ENCODE measurements at places on chromosomes 2 and 18. TPM values are rescaled to one million over a fixed set of nuclear protein-coding genes. Genes with fewer than 3 reads are reported as not detected.

The FOXI3 gene
- not detected for polyA plus RNA-seq

DNA sequence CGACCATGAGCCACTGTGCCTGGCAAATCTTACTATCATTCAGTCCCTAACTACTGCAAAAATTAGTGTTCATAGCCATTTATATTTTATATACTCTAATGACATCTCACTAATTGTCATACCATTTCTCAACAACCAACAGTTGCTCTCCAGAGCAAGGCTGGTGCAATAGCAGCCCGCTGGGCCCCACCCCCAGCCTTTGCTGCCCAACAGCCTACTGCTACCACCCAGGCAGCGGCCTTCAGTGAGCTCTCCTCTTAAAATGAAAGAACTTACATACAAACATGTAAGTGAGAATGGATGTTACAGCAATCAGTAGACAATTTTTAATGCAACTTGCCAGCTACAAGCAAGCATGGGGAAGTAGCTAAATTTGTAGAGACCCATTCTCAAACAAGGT is 90.5 kb downstream of the HNRNPLL start:
- no peak for DNase-seq

The GPR45 gene
- not detected for polyA plus RNA-seq

- no peak for DNase-seq
Measured at GRCh38 chr2:180196419-180196977, 189.4 kb upstream of the CWC22 start.

The AQP12B gene
- not detected for polyA plus RNA-seq

DNA sequence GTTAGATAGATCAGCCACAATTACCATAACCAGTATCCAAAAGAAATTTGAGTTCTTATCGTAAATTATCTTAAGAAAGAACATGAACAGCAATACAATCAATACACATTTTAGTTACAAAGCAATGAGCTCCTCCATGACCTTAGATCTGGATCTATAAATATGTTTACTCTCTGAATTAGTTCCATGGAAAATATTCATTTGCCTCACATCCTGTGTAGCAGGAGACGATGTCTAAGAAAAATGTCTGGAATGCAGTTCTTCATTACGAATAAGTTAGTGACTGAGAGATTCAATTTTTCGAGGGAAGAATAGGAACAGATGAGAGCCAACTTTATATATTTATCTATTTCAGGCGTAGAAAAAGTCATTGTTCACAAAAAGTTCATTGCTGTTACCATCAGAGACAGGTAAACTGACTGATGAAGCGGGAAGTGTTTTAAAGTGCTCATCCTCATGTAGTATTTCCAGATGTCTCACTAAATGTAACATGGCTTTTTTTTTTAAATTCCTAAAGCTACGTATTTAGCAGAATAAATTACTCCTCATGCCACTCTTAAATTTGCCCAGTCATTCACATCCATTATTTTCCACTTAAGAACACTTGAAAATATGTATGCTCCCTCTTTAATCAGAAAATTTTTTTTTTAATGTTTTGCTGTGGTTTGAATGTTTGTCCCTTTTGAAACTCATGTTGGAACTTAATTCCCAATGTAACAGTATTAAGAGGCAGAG is 106.5 kb upstream of the SCN1A start:
- DNase-seq: no peak

The TNFRSF11A gene
- 2.6 TPM for polyA plus RNA-seq

DNA sequence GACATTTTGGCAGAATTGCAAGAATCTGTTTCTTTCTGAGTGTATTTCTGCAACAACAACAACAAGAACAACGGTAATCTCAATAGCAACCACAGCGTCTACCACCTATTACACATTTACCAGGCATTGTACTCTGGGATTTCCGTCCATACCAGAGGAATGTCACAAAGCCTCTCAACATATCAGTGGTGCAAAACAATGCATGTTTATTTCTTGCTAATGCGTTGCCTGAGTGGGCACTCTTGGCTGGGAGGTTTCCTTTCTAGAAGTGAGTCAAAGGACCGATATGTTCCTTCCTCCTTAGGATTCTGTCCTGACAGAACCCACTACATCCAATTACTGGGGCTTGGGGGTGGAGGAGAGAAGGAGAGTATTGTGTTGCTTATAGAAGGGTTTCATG is 585.6 kb downstream of the TSN start:
- DNase-seq: no peak

DNA sequence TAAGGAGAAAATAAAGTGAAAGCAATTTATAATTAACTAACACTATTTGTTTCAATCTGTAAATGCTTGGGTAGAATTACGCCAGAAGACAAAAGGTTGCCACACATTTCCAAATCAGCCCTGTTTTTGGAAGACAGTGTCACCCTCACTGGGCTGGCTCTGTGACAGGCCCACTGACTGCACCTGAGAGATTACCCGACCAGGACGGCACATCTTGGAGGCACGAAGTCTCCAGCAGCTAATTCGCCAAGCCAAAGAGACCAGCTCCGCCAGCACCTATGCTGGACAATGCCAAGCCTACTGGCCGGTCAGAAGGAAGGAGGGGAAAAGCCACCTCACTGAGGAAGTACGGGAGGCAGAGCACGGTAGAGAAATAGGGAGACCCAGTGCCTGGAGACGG is 61.9 kb downstream of the CYB5A start:
- DNase-seq: no peak

The KLHL14 gene
- 0.21 TPM for polyA plus RNA-seq

- DNase-seq: no peak
Measured at GRCh38 chr2:33153008-33153407, 206.3 kb downstream of the LTBP1 start.

The PGAP1 gene
- polyA plus RNA-seq: not detected

The PFN4 gene
- 1.5 TPM for polyA plus RNA-seq

The XIRP2 gene
- polyA plus RNA-seq: 230 TPM

The CD207 gene
- polyA plus RNA-seq: not detected

The SAG gene
- polyA plus RNA-seq: 0.23 TPM

- peak; percentile 79 for DNase-seq
Measured at GRCh38 chr2:176269319-176270099, at the start of gene MTX2. Gene MTX2, plus strand, starts transcription at chr2:176269442. Its CDS starts 188 bp downstream, at chr2:176269630.

The PELI1 gene
- polyA plus RNA-seq: 29.2 TPM

DNA sequence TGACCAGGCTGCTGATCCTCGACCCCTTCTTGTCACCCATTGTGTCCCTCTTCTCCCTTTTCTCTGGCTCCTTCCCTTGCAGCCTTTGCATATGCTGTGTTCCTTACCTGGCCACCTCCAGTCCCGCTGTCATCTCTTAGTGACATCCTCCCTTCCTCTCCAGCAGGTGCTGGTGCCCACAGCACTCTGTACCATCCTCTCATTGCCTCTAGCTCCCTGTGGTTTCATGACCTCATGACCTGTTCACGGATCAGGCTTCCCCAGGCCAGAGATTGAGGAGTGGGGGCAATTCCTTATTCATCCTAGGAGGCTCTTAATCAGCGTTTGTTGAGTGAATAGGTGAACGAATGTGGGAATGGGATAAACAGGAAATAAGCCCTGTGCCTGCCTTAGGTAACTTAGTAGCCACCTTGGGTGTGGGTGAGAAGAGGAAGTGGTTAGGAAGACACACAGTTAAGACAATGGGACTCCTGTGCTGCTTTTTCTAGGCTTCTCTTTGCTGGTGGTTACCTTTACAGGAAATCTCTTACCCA is 35.5 kb downstream of the ITGA6 start:
- DNase-seq: no peak

The DPP10 gene
- polyA plus RNA-seq: 0.17 TPM

All from muscle of arm (tissue), 14 donors.